ENCODE measurements at places on chromosomes 2 and 18.

GRCh38 chr2:46849721-46850556 is 65.7 kb downstream of the MCFD2 start:
- peak; percentile 89 for DNase-seq

DNA sequence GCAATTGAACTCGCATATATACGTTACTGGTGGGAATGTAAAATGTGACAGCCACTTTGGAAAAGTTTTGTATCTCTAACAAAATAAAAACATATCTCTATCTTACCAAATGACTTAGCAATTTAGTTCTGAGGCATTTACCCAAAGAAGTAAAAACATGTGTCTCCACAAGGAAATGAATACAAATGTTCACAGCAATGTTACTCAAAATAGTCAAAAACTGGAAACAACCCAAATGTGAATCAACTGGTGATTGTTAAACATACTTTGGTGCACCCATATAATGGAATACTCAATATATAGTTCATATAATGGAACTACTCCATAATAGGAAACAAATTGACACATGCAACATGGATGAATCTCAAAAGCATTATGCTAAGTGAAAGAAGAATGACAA is 70.4 kb upstream of the DNER start:
- DNase-seq, result no peak

DNA sequence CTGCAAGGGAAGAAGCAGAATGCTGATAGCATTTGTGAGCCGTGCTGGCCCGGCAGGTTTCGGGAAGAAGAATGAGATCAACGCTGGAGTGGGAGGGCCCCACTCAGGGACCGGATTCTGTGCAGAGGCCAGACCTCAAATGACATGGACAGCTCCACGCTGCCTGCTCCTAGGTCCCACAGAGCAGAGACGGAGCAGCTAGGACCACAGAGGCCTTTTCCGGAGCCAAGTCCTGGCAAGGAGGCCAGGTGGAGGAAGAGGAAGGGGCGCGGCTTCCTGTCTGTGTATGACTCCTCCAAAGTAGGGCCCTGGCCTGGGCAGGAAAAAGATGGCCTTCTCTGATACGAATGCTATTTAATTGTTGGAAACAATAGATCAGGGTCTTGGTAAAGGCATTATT is 139.9 kb downstream of the LRRC30 start:
- no peak for DNase-seq

DNA sequence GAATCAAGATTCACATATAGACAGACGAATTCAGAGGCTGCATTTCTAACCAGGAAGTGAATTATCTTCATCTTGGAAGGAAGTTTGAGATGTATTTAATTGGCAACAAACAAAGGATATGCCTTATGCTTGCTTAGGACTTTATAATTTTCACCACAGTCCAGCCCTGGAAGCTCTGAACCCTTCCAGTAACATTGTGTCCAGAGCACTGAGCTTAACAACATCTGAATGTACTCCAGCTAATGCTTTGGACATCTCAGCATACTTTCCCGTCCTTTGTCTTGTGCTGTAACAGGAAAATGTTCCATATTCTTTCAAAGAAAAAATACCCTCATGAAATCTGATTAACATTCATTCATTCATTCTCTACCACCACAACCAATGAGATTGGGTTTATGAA is 136.3 kb upstream of the SPATS2L start:
- no peak for DNase-seq

DNA sequence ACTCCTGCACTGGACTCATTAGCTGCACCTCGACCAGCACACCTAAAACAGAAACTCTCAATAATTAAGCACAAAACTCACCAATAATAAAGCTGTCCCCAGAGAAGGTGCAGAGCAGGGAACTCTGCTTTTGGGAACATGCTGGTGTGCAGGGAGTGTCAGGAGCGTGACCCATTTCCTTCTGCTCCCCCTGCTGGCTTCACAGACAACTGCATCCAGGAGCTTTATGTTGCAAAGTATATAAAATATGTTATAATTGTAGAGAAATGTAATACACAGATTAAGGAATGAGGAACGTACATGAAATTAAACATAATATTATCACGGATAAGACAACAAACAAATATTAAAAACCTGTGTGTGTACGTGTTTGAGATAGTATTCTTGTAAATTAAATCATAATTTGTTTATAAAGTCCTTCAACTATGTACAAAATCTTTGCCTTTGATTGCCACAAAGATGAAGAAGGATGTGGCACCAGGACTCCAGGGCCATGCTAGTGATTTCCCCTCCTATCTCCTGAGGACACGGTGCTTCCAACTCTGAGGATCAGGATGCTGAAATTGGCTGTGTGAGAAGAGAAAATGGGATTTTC is 68.6 kb upstream of the MAL start:
- peak; percentile 2 for DNase-seq

DNA sequence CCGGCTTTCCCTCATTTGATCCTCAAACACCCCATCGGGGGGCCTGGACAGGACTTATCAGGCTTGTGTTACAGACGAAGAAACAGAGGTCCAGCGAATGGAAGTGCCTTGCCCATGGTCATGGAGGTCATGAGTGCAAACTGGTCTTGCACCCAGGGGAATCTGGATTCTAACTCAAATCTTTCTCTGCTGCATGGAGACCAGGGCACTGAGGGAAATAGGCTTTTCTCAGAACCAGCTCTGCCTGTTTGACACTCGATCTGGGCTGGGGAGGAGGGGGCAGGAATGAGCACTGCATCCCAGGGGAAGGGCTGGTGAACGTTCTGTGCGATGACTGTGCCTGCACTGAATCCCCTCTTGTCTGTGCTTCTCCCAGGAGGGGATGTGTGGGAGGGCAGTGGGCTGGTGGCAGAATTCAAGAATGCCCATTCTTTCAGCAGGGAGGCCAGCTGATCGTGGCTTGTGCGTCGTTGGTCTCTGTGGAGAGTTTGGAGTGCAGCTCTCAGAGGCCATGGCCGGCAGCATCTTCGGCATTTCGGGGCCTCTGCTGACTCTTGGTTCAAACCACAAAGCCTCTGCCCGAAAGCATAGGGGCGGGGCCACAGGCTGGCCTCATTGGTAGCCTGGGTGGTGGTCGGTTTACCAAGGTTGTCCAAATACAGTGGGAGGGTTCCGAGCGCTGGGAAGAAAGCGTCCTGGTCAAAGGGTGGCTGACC is 171.6 kb downstream of the DDX1 start:
- DNase-seq, result no peak

- no peak for DNase-seq
Measured at GRCh38 chr2:68817306-68817705, 53.9 kb downstream of the BMP10 start.

- DNase-seq, result no peak
Measured at GRCh38 chr2:205865905-205866441, 183.7 kb downstream of the NRP2 start.

GRCh38 chr2:220664272-220665107 is 907.6 kb downstream of the EPHA4 start:
- DNase-seq, result peak; percentile 54

- DNase-seq, result peak; percentile 37
Measured at GRCh38 chr2:28292491-28292890, 100.2 kb upstream of the FOSL2 start.

GRCh38 chr2:132979339-132980093 is 309.5 kb upstream of the LYPD1 start:
- no peak for DNase-seq

DNA sequence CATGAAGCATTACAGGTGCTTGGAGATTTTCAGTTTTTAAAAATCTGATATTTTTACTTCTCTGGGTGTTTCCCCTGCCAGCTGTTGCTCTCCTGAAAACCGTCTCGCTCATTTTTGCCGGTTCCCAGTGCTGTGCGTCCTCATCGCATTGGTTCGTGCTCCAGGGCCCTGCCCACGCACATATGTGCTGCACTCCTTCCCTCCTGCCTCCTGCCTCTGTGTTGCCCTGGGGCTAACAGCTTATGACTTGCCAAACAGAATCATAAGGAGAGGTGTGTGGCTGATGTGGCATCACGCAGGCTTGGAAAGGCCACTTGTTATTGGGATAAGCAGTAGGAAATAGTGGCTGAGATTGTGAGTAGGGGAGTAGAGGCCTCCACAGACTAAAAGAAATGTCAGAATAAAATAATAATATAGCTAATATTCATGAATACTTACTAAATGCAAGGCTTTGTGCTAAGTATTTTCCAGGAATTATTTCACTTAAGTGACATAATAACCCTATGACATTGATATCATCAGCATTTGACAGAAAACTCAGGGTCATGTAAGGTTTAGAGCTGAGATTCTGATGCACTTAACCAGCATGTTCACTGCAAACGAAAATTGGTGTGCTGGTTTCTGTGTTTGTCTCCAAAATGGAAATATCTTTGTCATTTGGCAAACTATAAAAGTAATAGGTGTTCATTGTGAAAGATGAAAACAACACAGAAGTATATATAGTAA is 53.5 kb downstream of the SLC4A1AP start:
- no peak for DNase-seq

DNA sequence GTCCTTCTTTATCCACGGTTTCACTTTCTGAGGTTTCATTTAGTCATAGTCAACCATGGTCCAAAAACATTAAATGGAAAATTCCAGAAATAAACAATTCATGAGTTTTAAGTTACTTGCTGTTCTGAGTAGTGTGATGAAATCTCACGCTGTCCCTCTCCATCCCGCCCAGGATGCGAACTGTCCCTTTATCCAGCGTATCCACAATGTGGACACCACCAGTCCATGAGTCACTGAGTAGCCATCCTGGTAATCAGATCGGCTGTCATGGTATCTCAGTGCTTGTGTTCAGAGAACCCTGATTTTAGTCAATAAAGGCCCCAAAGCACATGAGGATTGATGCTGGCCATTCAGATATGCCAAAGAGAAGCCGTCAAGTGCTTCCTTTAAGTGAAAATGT is 3.7 kb downstream of the SP140L start:
- peak; percentile 60 for DNase-seq

GRCh38 chr2:17918789-17919188 is 40.3 kb downstream of the KCNS3 start:
- DNase-seq, result peak; percentile 12

DNA sequence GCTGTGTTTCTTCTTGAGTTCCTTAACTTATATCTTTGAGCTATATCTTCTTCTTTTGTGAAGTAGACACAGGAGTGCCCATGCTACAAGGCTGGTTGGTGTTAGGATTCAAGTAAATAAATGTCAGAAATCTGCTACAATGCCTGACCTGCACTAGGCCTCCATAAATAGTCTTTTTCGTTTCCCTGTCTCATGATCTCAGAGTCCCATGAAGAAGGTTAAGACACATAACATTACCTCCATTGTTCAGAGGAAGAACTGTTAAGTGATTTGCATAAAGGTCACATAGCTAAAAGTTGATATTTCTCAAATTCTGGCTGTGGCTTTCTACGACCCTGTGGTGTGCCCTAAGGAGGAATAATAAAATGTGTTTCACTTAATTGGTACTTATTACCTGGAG is 228.4 kb downstream of the KCNS3 start:
- no peak for DNase-seq

DNA sequence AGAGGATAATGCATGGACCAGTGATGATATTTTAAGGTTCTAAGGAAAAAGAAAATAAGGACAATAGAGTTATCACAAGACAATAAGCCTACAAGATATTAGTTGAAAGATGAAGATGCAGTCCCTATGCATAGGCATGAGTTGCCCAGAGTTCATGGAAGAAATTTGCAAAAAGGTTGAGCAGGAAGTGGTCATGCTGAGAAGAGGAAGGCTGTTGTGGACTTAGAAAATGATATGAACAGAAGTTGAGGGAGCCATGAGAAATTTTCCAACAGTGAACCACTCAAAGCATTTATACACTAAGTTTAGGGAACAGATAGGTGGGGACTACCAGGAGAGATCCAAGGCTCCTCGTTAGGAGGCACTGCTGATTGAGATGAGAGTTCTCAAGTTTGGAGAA is 3.5 kb downstream of the OSBPL6 start:
- DNase-seq, result no peak

- no peak for DNase-seq
Measured at GRCh38 chr2:60100034-60100433, 453.4 kb downstream of the BCL11A start.

- DNase-seq, result no peak
Measured at GRCh38 chr2:203908797-203909185, 27.8 kb upstream of the ICOS start.

DNA sequence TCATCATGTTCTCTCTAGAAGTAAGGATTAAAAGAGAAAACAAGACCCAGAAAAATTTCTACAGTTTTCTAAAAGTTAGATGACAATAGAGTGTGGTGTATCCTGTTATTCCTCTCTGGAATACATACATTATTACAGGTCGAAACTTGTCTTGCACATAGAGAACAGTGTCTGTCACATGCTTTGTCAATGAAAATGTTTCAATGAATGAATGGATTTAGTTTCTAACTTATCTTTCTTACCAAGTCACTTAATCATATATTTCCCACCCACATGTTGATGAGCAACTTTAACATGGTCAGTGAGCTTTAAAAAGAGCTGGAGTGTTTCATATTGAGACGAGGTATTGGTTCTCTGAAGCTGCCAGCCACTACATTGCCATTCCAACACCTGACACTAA is 4.3 kb downstream of the DSG4 start:
- no peak for DNase-seq

DNA sequence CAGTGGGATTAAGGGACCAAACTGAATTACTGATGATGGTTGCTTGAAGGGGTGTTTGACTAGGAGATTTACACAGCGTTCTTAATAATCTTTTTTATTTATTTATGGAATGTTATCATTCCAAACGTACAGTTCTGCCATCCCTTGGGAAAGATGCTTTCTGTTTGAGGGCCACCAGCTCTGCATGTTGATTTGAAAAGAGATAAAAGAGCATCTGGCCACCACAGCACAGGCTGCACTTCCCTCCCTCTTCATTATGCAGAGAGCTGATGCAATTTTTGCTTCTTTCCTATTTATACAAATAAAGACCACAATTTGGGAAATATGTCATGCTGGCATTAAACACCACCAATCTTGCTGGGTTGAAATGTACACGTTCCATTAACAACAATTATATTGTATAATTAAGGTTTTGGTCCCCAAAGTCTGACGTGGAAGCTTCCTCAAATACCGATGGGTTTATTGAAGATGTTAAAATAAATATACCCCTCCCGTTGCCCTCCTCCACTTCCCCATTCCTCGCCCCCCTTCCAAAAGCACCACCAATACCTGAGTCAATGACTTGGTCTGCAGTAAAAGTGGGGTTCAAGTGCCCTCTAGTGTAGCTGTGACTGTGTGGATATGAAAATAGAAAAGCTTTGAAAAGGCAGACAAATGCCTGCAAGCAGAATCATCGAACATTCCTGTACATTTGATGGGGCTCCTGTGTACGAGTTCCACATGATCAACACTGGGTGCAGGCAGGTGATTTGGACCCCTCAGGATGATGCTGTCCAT is 211.9 kb downstream of the HRH4 start:
- no peak for DNase-seq

- peak; percentile 5 for DNase-seq
Measured at GRCh38 chr2:173750353-173750801, 214.8 kb downstream of the SP3 start.

GRCh38 chr18:22311301-22311700 is 106.4 kb downstream of the CTAGE1 start:
- peak; percentile 82 for DNase-seq

- no peak for DNase-seq
Measured at GRCh38 chr2:206379886-206380285, 63.4 kb upstream of the ADAM23 start.

DNA sequence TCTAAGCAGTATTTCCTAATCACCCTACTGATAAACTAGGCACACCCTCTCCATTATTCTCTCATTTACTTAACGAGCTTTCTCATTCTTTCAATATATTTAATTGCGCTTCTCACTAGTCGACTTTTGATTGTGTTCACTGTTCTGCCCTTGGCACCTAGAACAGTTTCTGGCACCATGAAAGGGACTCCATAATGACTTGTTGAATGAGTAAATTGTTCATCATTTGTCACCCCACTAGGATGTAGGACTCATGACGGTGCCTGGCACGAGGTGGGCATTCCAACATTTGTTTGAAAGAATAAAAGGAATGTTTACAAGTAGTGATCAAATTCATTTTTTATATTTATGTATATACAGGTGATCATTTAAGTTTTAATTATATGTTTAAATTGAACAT is 123.7 kb downstream of the DIS3L2 start:
- no peak for DNase-seq

Data from amniotic epithelial cell (primary cell).